NCI-H1105 treated with DMSO at 0.1 percent for 48 hours (cell line): ENCODE measurements at places on chromosomes 12 and 14.

- DNase-seq: no peak
Measured at GRCh38 chr12:11797317-11797913, 147.9 kb downstream of the ETV6 start.

GRCh38 chr12:76554405-76555230 lies 5.0 kb downstream of the OSBPL8 start:
- DNase-seq: no peak

- DNase-seq: no peak
Measured at GRCh38 chr14:94689985-94690400, 77.8 kb downstream of the SERPINA3 start.

DNA sequence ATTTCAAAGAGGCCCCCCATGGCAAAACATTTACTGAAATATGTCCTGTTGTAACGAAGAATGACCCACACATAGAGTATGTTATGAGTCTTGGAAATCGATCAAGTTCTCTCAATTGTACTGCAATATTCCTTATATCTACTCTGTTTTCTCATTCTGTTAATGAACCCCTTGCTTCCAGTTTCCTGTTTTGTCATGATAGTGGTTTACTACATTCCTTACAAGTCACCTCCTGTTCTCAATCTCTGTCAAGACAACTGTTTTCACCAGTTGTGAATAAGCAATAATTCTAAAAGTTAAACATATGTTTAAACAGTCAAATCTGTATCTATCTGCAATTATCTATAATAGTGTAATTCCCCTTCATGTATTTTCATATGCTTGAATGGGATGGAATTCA lies 16.4 kb upstream of the ARID2 start:
- DNase-seq: no peak

- no peak for DNase-seq
Measured at GRCh38 chr14:91796617-91797347, 64.9 kb upstream of the CATSPERB start.

- no peak for DNase-seq
Measured at GRCh38 chr12:19390051-19390598, 49.2 kb upstream of the AEBP2 start.

DNA sequence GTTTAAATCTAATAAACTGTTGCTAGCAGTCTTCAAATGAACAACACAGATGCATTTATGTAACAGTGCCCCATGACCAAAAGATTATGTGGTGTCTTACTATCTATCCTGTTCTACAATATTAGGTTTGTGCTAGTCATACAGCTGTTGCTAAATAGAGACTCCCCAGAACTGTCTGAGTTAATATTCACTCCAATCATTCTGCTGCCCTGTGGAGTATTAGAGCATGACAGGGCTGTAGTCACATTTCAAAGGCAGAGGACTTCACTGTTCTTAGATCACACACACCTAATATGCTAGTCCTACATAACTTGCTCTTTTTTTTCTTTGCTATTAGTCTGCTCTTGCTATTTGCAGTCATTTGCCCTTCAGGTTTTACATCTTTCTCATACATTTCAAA lies 157.6 kb upstream of the MDGA2 start:
- no peak for DNase-seq

DNA sequence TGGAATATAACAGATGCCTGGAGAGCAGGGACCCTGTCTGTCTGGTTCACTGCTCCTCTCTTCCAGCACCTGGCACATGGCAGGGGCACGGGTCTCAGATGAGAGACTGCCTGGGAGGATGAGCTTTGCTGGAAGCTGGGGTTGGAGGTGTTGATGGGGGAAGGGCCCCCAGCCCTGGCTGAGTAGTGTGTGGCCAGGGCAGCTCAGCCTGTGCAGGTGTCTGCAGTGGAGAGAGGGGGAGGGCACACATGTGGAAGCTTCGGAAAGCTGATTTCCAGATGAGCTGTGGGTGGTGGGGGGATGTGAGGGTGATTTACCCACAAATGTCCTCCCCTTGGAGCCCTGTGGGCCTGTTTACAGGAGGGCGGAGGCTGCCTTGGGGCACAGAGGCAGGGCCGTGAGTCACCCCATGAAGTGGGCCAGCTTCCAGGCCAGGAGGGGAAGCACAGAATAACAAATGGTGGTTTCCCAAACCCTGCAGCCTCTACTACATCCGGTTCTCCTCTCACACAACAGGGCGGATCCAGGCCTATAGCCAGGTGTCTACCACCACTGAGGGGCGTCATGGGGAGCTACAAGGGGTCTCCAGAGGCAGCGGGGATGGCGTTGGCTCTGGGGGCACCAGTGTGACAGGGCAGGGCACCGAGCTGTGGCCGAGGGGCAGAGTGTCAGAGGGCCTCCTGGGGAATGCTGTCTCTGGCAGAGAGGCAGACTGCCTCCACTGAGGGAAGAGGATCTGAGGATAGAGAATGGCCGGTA lies 11.0 kb downstream of the KRT7 start:
- DNase-seq: peak; percentile 8

DNA sequence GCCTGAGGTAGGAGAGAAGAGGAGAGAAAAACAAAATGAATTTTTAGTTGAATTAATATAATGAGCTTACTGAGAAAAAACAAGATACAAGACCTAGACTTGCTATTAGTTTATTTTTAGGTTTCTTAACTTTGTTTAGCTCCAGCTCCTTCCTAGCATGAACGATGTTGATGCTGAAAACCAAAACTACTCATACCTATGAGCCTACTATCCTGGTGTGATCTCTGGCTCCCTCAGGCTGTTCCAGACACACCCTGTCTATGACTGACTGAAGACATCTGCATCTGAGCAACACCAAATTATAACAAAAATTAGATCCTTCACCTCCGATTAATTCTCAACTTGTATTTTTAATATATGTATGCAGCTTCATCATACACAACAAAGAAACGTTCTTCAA lies 190.4 kb downstream of the SLC5A8 start:
- no peak for DNase-seq

GRCh38 chr12:56991319-56992246 lies 14.8 kb downstream of the ZBTB39 start:
- DNase-seq: no peak

GRCh38 chr12:132185705-132186104 lies 41.4 kb downstream of the NOC4L start:
- no peak for DNase-seq

- no peak for DNase-seq
Measured at GRCh38 chr12:105106621-105107020, 910 bp upstream of the WASHC4 start.

DNA sequence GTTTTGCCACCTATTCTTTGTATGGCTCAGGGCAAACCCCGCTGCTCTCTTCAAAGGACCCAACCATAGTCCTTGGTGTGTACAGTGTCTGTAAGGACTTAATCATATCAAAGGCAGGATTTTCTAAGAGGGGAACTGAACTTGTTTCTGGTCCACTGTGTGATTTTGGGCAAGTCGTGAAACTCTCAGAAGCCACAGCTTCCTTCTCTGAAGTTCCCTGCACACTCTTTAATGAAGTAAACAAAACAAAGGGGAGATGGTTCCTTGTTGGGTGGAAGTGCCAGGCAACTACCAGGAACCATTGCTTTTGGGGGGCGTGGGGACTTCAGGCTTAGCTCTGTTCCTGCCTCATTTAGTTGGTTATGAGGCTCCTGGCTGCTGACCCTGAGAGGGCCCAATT lies 152.4 kb downstream of the VRK1 start:
- DNase-seq: no peak

DNA sequence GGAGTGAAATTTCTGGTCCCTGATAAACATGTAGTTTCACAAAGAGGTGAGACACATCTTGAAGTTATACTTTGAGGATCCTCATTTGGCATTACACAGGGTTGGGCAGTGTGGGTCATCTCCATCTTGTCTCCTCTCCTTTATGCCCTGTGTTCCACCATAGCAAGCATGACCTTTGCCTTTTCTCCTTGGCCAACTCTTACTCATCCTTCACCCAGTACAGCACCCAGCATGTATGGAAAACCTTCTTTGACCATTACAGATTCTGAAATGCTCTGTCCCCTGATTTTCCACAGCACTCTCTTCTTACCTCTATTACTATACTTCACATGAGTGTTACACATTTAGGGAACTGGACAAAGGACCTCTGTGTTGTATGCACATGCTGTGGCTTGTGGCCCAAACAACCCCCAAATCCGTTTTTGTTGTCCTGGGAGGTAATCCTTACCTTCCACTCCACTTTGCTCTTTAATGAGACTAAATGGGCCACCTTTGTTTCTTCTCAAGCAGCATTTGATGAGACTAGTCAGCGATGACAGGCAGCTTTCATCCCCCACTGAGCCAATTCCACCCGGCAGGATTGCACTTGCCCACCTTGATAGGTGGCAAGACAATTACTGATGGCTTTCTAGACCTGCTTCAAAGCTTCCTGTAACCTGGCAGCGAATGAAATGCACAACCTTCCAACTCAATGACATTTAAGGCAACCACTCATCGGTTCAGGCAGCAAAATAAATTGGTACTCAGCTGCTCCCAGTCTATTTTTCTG lies 163.5 kb downstream of the MON2 start:
- peak; percentile 78 for DNase-seq

DNA sequence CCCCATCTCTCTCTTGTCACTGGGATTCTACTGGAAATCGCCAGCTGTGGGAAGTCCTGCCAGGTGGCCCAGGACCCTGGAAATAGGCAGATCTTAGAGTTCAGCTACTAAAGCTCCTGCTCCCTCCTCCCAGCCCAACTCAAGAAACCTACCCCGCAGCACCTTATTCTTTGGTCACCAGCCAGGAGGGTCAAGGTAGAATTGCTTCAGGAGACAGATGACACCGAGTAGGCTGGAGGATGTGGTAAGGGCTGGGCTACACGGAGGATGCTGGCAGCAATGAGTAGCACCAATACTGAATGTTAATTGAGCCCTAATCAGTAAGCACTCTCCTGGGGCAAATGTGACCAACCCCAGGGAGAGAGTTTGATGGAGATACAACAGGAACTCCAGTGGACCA lies 119.7 kb upstream of the VASH1 start:
- DNase-seq: no peak

DNA sequence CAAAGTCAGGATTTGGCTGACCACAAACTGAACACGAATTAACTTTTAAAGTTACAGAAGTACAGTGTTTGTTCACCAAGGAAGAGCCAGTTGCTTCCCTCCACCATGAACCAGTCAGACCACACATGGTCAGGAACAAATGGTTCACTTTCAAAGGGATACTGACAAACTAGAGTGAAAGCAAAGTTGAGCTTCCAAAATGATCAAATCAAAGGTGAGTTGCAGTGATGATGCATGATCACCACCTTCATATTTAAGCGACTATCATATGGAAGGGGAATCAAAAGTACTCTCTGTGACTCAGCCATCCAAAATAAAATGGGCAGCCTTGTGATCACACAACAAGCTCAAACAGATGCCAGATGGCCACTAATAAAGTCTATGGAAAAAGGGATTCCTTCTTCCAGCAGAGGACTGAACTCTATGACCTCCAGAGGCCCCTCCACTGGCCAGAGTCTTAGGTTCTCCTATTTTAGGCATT lies 13.1 kb downstream of the NT5DC3 start:
- no peak for DNase-seq

- no peak for DNase-seq
Measured at GRCh38 chr12:131333136-131333535, 377.8 kb upstream of the SFSWAP start.

GRCh38 chr14:47442211-47442610 lies 233.2 kb downstream of the MDGA2 start:
- peak; percentile 27 for DNase-seq

DNA sequence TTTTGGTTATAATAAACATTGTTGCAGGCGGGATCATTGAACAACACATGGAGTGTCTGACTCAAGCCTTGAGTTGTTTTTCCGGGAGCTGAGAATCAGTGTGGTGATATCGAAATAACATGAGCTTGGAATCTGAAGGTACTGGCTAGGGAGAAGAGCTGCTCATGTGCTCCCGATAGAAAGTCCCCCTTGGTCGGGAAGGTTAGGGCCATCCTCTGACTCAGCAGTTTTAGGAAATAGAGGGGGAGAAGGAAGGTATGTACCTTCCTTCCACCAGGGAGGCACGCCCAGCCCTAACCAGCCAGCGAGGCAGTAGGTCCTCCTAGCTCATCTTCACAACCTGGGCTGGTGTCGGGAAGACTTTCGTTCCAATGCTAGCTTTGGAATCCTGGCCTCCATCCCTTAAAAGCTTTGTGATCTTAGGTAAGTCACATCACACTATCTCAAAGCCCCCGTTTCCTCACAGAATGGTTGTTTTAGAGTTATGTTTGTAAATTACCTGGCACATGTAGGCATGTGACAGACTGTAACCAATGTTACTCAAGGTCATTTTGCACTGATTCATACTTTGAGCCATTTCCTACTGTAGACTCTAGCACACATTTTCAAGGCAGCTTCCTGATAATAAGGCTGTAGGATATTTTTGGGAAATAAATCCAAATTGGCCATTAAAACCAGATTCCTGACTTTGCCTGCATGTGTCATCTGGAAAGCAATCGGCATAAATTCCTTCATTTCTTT lies 1.9 kb upstream of the RAB35 start:
- DNase-seq: no peak

DNA sequence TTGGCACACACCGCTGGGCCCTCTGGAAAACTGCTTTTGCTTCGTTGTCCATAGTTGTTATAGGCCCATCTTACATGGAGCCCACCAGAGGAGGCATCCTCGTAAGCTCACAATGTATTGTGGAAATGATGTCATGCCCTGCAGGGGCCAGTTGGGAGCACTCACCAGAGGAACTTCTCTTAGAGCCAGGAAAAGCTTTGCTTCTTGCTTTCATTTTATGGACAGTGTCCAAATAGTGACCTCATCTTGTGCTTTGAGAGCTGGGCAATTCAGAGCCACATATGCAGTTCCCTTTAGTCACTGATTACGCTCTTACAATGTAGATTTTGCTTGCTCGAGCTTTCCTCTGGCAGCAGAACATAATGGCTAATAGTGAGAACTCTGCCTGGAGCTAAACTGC lies 275.6 kb downstream of the AACS start:
- DNase-seq: no peak

DNA sequence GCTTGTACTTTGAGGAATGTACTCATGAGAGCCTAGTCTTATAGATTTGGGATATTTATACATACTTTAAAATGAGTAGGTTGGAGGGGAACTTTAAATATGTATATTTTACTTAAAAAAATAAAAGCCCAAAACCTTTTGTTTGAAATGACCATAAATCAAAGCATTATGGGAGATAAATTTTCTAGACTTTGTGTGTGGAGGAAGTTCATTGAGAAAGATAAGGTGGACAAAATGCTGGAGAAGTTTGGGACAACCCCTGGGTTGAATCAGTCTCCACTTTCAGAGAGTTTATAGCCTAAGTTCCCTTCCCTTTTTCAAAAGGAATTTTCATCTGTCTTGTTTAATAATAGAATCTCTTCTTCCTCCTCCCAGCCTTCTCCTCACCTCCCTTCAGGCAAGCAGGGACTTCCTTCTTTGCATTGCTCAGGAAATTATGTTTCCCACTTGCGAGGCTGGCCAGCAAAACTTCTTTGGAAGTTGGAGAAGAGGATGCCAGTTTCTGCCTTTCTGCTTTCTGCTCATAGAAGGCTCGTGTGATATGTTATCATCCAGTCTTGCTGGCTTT lies 54.2 kb downstream of the CHST11 start:
- DNase-seq: no peak
